ENCODE measurements at places on chromosomes 12 and 14. TPM values are rescaled to one million over a fixed set of nuclear protein-coding genes. Genes with fewer than 3 reads are reported as not detected.
A peak's percentile ranks its signal among the peaks of the same experiment; 100 is the strongest.

- H3K27ac ChIP-seq: no peak within 1 kb of the TSS
- peaks cover 3% of the 10 kb centered on the region for H3K36me3 ChIP-seq
- DNase-seq: peak; percentile 22
- peaks cover 14% of the 10 kb centered on the region for H3K4me1 ChIP-seq
Observed at GRCh38 chr12:111766608-111767361, at the start of gene ALDH2. ALDH2 (plus strand) TSS chr12:111766933; CDS start chr12:111766983, 50 bp downstream.

GRCh38 chr12:30678221-30678620 is 17.4 kb downstream of the IPO8 start:
- H3K4me3 ChIP-seq: no peak overlapping the region
- no peak overlapping the region for H3K27ac ChIP-seq
- no peaks in the 10 kb centered on the region for H3K4me1 ChIP-seq
- no peak for DNase-seq

DNA sequence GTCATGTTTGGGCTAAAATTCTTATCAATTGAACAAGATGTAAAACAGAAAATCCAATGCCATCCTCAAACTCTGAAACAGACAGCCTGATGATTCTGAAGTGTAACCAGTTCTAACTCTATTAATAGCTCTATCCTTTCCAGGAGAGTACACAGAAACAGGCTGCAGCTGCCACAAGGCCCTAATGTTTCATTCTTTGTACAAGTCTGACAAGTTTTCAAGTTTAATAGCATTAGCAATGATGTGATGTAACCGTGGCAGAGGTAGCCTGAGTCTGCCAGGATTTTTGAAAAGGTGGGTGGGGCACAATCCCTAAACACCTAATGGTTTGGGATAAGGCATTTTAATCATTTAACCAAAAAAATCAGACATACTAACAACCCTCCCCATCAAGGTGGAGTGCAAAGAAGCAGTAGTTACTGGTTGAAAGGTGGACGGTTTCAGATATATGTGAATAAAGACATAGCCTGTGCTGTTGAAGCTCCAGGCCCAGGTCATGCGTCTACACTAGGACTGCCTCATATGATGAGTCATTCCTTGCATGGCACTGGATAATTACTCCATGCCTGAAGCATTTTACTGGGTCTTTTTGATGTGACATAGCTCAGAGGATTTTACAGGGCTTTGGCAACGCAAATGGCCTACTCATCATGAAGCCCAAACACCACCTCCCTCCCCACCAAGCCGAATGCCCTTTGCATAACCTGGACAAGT is 145.1 kb upstream of the GRIP1 start:
- H3K4me1 ChIP-seq: peaks cover 5% of the 10 kb centered on the region
- no peaks in the 10 kb centered on the region for H3K27me3 ChIP-seq
- no peak for DNase-seq
- H3K4me3 ChIP-seq: no peak overlapping the region

- peak overlapping the region; percentile 72 for H3K4me3 ChIP-seq
- no peaks in the 10 kb centered on the region for H3K27me3 ChIP-seq
- peaks cover 68% of the 10 kb centered on the region for H3K4me1 ChIP-seq
- peak; percentile 75 for DNase-seq
- peak overlapping the region; percentile 91 for H3K27ac ChIP-seq
Observed at GRCh38 chr12:54411391-54412241, 7.5 kb downstream of the ITGA5 start.

DNA sequence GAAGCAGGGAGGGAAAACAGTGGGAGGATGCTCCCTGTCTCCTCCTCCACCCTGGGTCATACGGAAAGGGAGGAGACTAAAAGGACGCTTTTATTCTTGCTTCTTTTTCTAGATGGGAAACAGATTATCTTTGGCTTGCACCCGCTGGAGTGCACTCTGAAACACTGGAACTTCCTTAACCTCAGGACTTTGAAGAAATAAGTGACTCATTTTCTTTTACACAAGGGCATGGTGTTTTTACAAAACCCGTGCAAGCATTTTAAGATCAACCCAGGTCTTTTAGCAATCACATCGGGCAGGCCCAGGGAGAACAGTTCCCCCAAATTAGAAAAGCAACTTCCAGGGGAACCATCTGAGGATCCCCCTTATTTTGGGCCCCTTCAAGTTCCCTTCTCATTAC is 80.9 kb upstream of the TSPAN11 start:
- H3K27ac ChIP-seq: no peak overlapping the region
- H3K4me3 ChIP-seq: no peak overlapping the region
- DNase-seq: no peak
- no peaks in the 10 kb centered on the region for H3K36me3 ChIP-seq
- no peaks in the 10 kb centered on the region for H3K4me1 ChIP-seq

GRCh38 chr14:101788016-101788635 is 26.6 kb downstream of the PPP2R5C start:
- H3K4me1 ChIP-seq: peaks cover 20% of the 10 kb centered on the region
- no peak for DNase-seq
- no peak overlapping the region for H3K27ac ChIP-seq
- no peak overlapping the region for H3K4me3 ChIP-seq
- H3K27me3 ChIP-seq: no peaks in the 10 kb centered on the region

GRCh38 chr12:45713078-45713477 is 16.4 kb upstream of the ARID2 start:
- no peaks in the 10 kb centered on the region for H3K36me3 ChIP-seq
- no peaks in the 10 kb centered on the region for H3K27me3 ChIP-seq
- DNase-seq: no peak
- H3K4me1 ChIP-seq: no peaks in the 10 kb centered on the region

DNA sequence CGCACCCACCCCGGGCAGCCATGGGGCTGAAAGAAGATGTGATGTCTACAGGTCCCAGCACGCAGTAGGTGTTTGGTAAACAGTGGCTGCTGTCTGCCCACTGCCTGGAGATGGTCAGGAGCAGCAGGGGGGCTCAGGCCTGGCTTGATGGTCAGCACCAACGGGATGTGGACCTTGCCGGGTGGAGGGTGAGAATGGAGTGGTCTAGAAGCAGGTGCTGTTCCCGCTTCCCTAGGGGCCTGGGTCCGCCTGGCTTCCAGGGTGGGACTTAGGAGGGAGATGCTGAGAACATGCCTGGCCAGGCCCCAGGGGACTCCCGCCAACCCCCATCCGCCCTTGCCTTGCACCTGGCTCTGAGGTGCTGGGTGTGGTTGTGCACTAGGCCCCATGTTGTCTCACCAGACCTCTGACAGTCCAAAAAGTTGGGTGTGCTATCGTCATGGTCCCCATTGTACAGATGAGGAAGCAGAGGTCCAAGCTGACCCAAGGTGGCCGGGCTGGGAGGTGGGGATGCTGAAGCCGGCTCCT is 12.9 kb downstream of the FAM222A start:
- H3K36me3 ChIP-seq: no peaks in the 10 kb centered on the region
- H3K4me3 ChIP-seq: no peak overlapping the region
- H3K4me1 ChIP-seq: no peaks in the 10 kb centered on the region
- H3K27ac ChIP-seq: no peak overlapping the region
- DNase-seq: no peak

- no peaks in the 10 kb centered on the region for H3K27me3 ChIP-seq
- no peaks in the 10 kb centered on the region for H3K4me1 ChIP-seq
- DNase-seq: no peak
- H3K27ac ChIP-seq: no peak overlapping the region
- H3K36me3 ChIP-seq: no peaks in the 10 kb centered on the region
- H3K4me3 ChIP-seq: no peak overlapping the region
Observed at GRCh38 chr12:126617312-126617711, 1552.1 kb downstream of the AACS start.

DNA sequence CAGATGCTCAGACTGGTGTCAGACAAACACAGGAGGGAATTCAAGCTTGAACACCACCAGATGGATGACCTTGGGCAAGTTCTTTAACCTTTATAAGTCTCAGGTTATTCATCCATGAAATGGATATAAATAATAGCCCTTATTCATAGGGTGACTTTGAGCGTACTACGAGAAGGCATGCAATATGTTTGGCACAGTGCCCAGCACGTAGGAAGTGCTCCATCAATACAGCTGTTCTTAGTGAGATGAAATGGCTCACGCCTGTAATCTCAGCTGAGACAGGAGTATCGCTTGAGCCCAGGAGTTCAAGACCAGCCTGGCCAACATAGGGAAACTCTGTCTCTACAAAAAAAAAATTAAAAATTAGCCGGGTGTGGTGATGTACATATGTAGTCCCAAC is 84.8 kb upstream of the FICD start:
- H3K27ac ChIP-seq: no peak overlapping the region
- peaks cover 5% of the 10 kb centered on the region for H3K27me3 ChIP-seq
- no peaks in the 10 kb centered on the region for H3K4me1 ChIP-seq
- no peaks in the 10 kb centered on the region for H3K36me3 ChIP-seq
- no peak overlapping the region for H3K4me3 ChIP-seq
- DNase-seq: no peak

DNA sequence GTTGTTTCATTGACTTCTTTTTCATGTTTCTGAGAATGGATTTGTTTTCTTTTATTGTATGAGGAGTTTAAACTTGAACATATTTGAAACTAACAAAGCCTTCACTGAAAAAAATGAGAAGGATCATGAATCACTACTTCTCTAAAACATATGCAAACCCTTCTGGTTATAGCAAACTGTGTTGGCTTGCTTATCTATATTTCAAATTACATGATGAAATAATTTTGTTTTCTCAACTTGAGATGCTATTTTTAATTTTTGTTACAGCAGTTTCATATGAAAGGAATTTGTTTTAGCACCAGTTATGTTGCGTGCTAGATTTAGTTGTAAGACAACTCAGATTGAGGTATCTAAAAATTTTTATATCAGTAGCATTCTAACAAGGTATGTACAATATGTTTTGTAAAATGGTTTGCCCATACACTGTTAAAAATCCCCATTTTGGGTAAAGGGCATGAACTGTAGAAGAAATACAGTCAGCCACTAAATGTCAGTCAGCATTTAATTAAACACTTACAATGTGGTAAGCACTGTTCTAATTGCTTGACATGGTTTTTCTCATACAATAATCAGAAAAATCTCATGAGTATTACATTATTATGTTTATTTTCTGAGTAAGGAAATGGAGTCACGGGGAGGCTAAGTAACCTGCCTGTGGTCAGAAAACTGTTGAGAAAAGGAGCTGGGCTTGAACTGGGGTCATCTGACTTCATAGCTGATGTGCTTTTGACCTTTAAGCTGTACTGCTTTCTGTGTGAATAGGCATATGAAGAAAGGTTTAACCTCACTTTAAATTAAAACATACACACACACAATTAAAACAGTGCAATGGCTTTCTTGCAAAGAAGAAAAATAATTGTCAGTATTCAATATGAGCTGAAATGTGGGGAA is 105.7 kb downstream of the PLEKHA5 start:
- H3K27me3 ChIP-seq: no peaks in the 10 kb centered on the region
- H3K27ac ChIP-seq: no peak overlapping the region
- H3K4me3 ChIP-seq: no peak overlapping the region
- H3K36me3 ChIP-seq: no peaks in the 10 kb centered on the region
- DNase-seq: no peak

- DNase-seq: no peak
- no peak overlapping the region for H3K27ac ChIP-seq
- no peak overlapping the region for H3K4me3 ChIP-seq
- no peaks in the 10 kb centered on the region for H3K27me3 ChIP-seq
- H3K4me1 ChIP-seq: no peaks in the 10 kb centered on the region
Observed at GRCh38 chr14:36183402-36183801, 6.9 kb upstream of the PTCSC3 start.

- H3K27me3 ChIP-seq: no peaks in the 10 kb centered on the region
- H3K36me3 ChIP-seq: no peaks in the 10 kb centered on the region
- H3K27ac ChIP-seq: no peak overlapping the region
- H3K4me3 ChIP-seq: no peak overlapping the region
Observed at GRCh38 chr12:80419644-80420043, 24.4 kb upstream of the PTPRQ start.

- no peak for DNase-seq
- no peak overlapping the region for H3K4me3 ChIP-seq
- H3K27me3 ChIP-seq: peaks cover 11% of the 10 kb centered on the region
- H3K27ac ChIP-seq: no peak overlapping the region
- H3K4me1 ChIP-seq: peaks cover 3% of the 10 kb centered on the region
- H3K36me3 ChIP-seq: no peaks in the 10 kb centered on the region
Observed at GRCh38 chr12:52387859-52388258, 2.4 kb upstream of the KRT84 start.

DNA sequence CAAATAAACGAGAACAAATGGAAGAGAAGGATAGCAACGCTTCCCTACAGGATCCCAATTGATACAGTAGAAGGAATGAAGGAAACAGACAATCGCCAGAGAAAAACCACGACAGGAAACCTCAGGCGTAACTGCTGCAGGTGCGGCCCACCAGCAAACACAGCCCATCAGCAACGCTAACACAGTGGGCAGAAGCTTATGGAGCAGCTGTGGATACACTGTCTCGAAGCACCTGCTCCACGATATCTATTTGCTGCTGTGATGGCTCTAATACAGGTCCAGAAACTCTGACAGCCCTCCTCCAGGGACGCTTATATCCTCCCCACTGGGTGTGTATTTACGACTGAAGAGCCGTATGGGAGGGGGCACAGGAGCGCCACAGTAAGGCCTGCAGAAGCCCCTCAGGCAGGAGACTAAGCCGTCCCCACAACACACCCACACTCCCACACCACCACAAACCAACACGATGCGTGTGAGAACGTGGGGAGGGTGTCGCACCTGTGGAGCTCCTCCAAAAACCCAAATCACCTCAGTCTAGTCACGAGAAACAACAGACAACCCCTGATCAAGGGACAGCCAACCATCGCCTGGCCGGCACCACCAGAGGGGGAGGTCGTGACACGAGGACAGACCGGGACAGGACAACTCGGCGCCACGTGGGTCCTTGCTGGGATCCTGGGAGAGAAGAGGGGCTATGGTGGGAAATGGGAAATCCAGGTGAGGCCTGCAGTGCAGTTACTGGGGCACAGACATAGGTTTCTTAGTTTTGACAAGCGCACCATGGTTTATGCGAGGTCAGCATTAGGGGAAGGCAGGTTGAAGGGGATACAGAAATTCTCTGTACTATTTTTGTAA is 24.0 kb downstream of the POLE start:
- H3K27me3 ChIP-seq: no peaks in the 10 kb centered on the region
- H3K27ac ChIP-seq: peak overlapping the region; percentile 4

- DNase-seq: no peak
- no peak overlapping the region for H3K27ac ChIP-seq
- peaks cover 33% of the 10 kb centered on the region for H3K27me3 ChIP-seq
- no peak overlapping the region for H3K4me3 ChIP-seq
- H3K36me3 ChIP-seq: no peaks in the 10 kb centered on the region
Observed at GRCh38 chr12:119624966-119625365, 31.4 kb downstream of the TMEM233 start.

TMEM132C gene
- total RNA-seq: 0.05 TPM

STAC3 gene
- 4.1 TPM for total RNA-seq

CABP1 gene
- 0.25 TPM for total RNA-seq

FOS gene
- 49.7 TPM for total RNA-seq

TMEM117 gene
- total RNA-seq: 1.6 TPM

HOXC6 gene
- total RNA-seq: not detected

OS9 gene
- 146 TPM for total RNA-seq

DTX3 gene
- total RNA-seq: 19.3 TPM

C12orf50 gene
- total RNA-seq: not detected

FBXL14 gene
- 30.9 TPM for total RNA-seq

RPS6KL1 gene
- 3.6 TPM for total RNA-seq
